ENCODE measurements at places on chromosomes 1 and 21.

DNA sequence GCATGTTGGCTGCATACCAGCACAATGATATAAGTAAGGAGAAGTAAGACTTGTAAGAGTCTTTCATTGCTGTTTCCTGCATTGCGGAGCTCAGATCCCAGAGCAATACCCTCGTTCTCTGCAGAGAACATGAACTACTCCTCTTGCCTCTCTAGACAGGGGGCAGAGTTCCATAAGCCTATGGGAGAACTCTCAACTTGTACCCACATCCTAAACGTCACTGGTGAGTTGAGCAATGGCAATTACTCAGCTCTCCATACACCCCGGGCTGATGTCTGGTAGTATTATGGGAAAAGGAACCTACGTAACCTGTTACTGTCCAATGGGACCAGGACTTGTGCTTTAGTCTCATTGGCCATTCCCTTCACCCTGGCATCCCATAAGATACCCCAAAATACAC is 27.3 kb upstream of the ZNF496 start:
- no peak for DNase-seq

- DNase-seq: no peak
Measured at GRCh38 chr1:46300673-46301405, 2.6 kb downstream of the LRRC41 start.

DNA sequence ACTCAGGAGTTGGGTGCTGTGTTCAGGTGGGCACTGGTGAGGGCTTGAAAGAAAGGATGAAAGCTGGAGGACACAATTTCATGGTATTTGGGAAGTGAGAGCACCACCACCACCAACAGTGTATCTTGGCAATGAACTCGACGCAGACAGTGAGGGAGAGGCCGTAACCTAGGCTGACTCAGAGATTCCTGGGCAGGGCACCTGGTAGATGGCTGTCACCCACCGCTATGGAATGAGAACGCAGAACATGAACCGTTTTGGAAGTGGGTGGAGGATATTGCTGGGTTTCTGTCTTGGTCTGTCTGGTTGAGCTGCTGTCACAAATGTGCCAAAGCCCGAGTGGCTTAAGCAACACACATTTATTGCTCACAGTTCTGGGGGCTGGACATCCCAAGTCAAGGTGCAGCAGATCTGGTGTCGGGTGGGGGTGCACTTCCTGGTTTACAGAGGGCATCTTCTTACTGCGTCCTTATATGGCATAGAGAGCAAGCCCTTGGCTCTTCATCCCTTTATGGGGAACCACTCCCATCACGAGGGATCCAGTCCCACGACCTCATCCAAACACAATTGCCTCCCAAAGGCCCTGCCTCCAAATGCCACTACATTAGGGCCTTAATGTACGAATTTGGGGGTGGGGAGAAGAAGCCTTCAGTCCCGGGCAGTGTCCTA is 246.3 kb downstream of the SIPA1L2 start:
- no peak for DNase-seq

DNA sequence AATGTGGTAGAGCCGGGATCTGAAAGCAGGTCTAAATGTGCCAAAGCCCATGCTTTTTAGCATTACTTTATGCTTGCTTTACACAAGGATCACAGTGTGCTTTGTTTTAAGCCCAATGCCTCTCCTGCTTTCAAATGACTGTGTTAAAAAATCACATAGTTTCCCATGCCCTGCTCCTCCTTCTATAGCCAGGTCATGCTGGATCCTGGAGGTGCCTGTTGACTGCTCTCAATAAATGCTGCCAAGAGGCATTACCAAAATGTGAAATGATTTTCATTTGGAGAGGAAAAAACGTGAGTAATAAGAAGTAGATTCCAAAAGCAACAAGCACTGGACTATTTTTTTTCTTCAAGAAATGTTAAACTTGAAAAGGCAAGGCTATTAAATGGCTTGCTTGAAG is 420.7 kb upstream of the USP24 start:
- no peak for DNase-seq

DNA sequence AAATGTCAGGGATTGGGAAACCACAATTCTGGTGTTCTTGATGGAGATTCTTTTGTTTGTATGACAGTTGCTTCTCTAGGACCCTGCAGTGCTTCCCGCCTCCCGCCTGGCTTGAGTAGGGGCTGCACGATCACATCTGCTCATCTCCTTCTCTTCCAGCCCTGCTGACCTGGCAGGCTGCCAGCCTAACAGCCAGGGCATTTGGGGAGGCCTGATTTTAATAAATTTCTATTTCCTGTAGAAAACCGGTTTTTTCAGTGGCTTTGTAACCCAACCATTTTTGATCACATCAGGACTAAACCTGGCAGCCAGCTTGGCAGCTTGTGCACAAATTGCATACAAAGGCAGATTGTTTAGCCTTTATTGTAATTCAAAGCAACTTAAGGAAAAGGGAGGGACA is 78.9 kb downstream of the UBE2U start:
- peak; percentile 45 for DNase-seq
